ENCODE measurements at places on chromosomes 11 and 22.

GRCh38 chr11:18705651-18706281, 7.2 kb downstream of the TMEM86A start:
- DNase-seq: no peak

GRCh38 chr11:72294616-72295395, 50.8 kb upstream of the PHOX2A start:
- DNase-seq: no peak

- DNase-seq: no peak
These were observed 10.1 kb downstream of the TOB2 start for GRCh38 chr22:41436322-41437113.

- DNase-seq: no peak
These were observed 25.8 kb upstream of the SERPIND1 start for GRCh38 chr22:20748082-20748481.

DNA sequence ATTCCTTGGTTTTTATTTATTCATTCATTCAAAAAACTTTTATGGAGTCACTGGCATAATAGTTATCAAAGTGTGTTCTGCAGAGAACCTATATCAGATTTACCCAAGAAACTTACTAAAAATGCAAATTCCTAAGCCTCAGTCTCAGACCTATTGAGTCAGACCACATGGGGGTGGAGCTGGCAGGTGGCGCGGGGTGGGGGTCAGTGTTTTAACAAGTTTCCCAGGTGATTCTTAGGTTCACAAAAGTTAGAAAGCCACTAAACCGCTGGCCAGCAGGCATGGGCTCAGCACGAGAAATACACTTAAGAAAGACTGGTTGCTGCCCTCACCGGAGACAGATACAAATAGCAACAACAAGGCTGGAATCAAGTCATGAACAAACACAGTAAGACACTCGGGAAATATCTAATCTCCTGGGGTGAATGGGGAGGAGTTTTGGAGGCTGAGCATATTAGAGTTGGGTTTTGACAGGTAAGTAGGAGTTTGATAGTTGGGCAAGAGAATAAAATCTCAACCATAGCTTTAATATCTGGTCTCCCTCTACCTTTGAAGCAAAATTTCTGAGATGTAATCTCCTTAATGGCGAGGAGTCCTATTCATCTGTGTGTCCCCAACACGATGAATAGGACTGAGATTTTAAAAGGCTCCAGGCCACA, 167.5 kb upstream of the NECTIN1 start:
- DNase-seq: no peak

DNA sequence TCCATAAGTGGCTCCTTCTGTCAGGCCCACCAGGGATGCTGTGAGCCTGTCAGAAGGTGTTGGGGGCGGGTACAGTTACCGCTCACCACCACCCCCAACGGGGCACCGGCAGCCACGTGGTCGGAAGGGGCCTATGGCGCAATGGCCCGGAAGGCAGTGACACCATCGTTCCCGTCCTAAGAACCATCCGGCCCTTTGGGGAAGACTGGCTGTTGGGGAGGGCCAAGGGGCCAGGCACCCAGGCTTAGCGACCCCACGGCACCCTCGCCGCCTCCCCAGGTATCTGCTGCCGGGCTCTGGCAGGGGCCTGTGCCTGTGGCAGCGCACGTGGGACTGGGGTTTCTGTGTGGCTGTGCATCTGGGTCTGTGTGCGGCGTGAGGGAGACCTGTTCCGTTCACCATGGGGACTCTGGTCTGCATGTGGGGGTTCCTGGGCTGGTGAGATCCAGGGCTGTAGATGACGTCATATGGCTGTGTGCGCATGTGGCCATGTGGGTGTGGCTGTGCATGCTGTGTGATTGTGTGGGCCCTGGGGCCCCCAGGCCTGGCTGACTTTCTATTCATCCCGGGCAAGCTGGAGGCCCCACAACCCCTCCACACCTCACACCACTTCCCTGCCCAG, 717 bp downstream of the OSM start:
- no peak for DNase-seq
